ENCODE measurements at places on chromosomes 1 and 21.

- DNase-seq = no peak
These were observed 78.0 kb upstream of the RNPC3 start for GRCh38 chr1:103447471-103447870.

- no peak for DNase-seq
These were observed 9.8 kb downstream of the KCNN3 start for GRCh38 chr1:154860156-154860870.

GRCh38 chr1:43449708-43450069 lies 4.0 kb downstream of the HYI start:
- DNase-seq = no peak

- DNase-seq = no peak
These were observed 103.6 kb upstream of the BACE2 start for GRCh38 chr21:41064334-41064791.

- peak; percentile 53 for DNase-seq
These were observed 9.7 kb downstream of the CD2 start for GRCh38 chr1:116763787-116764465.

GRCh38 chr1:29767088-29767685 lies 530.9 kb downstream of the PTPRU start:
- DNase-seq = no peak

- peak; percentile 74 for DNase-seq
These were observed 144.1 kb downstream of the TNR start for GRCh38 chr1:175599212-175599705.

DNA sequence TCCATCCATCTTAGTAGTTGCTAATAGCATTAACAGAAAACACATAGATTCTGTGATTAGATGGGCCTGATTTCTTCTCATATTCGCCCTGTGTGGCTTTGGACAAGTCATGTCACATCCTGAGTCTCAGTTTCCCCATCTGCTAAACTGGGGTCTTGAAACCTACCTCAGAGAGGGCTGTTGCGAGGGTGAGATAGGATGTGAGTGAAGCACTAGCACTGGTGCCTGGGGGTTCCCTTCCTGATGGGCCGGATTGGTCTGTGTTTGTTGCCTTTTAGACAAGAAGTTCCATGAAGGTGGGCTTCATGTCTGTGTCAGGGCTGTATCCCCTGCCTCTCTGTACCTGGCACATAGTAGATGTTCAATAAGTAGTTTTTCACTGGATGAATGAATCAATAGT lies 3.5 kb upstream of the MAN1C1 start:
- no peak for DNase-seq

GRCh38 chr1:220954321-220955075 lies 75.3 kb downstream of the HLX start:
- no peak for DNase-seq

- DNase-seq = no peak
These were observed 37.4 kb downstream of the ACOT11 start for GRCh38 chr1:54585181-54586066.

DNA sequence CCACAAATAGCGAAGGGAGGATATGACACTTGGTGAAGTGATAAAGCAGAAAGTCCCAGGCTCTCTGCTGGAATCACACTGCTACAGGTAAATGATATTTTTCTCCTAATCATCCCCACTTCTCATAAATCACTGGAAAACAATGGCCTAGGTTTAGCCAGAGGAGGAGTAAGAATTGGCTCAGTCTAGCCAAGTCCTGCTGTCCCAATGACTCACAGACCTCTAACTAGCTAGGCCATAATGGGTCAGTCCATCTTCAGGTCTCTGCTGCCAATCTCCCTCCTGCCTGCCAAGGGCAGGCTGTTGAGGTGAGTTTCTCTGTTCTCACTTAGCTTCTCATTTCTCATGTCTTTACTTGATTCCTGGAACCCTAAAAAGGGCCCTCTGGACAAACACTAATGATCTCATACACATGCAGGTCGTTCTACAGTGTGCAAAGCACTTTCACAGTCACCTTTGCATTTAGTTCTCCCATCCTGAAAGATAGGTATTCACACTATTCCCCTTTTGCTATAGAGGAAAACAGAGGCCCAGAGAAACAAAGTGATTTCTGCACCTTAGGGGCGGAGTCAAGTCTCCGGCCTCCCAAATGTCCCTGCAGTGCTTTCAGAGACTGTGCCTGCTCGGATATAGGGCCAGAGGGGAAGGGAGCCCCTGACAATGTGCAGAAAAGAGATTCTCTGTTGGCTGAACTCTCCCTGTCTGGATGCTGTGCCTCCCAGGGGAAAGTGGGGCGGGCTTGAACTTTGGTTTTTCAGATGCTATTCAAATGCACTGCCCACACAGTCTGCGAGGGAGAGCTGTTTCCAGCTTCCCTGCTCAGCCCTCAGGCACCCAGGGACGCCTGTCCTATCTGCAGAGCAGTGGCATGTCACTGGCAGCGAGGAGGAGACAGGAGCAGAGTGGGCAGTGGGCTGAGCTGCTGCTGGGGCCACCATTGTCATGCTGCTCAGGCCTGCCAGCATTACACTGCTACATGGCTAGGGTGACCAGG lies 3.9 kb upstream of the CDK18 start:
- DNase-seq = no peak

DNA sequence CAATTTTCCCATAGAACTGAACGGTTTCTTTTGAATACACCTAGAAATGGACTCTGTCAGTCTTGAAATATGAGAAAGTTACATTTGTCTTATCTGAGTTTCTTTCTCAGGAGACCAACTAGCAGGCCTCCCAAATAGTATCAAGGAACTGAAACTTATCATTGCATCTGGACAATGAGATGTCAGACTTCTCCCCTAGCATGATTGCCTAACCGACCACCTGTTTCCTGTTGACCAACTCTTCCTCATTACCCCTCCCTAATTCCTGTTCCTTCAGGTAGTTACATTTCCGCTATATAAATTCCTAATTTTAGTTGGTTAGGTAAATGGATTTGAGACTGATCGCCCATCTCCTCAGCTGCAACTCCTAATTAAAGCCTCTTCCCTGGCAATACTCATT lies 1587.3 kb downstream of the NCAM2 start:
- no peak for DNase-seq

DNA sequence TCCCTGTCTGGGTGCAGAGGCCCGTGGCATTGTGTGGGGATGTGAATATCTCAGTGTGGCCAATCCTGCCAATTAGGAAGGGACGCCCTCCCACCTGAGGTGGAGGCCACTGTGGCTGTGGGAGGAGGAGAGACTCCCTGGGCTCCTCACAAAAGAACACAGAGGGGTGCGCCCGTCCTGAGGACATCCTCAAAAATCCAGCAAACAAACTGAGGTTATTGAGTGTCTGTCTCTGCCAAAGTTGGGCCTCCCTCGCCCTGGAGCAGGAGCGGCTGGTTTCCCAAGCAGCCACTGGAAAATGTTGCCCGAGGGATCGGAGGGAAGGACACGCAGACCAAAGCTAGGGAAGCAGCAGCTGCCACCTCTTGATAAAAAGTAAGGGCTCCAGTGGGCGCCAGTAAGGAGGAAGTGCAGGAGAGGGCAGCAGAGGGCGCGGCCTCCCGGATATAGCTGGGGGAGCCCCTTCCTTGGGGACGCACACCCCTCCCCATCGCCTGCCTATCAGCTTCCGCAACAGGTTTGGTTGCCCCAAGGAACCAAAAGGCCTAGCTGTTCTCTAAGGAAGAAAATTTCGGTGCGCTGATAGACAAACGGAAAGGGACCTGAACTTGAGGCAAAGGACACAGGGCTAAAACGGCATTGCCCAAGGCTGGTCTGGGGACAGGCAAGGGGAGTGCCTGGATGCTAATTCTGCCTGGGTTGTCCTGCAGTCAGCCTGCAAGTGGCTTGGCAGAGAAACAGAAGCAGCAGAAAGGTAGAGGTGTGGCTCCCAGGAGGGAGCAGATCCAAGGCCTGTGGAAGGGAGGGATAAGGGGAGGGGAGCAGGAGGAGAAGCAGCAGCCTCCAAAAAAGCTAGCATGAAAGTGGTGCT lies 1.7 kb upstream of the GRIK3 start:
- peak; percentile 68 for DNase-seq

DNA sequence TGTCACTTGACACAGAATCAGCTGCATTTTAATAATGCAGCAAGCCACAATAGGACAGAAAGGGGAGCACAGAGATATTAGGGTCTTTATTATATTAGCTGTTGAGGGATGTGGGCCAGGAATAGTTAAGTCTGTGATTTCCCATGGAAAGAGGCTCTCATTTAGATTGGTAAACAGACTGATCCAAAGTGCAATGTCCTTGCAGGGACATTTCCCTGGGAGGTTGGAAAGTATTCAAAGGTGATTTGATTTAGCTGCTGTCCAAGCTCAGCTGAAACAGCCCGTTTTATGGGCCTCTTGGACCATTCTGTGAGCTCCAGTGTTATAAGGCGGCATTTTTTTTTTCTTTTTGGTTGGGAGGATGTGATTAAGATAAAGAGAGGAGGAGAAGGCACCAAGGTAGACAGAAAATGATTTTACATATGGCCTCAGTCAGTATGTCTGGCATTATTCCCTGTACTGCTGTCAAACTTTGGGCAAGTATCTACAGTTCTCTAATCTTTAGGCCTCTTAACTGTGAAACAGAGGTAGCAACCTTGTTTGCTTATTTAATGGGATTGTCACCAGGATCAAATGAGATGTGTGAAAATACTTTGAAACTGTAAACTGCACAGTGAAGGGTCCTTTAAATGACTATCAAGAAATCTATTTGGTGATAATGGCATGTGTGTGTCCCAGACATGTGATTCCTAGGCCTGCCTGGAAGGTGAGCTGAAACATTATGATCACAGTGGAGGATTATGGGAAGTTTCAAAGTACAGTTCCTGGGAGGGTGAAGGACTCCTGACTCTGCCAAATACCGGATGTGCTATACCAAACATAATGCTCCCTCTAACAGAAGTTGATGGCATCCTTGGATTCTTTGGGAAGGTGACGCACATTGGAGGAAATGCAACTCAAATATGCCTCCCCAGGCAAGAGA lies 62.2 kb downstream of the NOS1AP start:
- DNase-seq = no peak

- no peak for DNase-seq
These were observed 2.9 kb downstream of the C1orf210 start for GRCh38 chr1:43282220-43283195.

- DNase-seq = no peak
These were observed 441.6 kb downstream of the PLPP3 start for GRCh38 chr1:56137521-56138505.

DNA sequence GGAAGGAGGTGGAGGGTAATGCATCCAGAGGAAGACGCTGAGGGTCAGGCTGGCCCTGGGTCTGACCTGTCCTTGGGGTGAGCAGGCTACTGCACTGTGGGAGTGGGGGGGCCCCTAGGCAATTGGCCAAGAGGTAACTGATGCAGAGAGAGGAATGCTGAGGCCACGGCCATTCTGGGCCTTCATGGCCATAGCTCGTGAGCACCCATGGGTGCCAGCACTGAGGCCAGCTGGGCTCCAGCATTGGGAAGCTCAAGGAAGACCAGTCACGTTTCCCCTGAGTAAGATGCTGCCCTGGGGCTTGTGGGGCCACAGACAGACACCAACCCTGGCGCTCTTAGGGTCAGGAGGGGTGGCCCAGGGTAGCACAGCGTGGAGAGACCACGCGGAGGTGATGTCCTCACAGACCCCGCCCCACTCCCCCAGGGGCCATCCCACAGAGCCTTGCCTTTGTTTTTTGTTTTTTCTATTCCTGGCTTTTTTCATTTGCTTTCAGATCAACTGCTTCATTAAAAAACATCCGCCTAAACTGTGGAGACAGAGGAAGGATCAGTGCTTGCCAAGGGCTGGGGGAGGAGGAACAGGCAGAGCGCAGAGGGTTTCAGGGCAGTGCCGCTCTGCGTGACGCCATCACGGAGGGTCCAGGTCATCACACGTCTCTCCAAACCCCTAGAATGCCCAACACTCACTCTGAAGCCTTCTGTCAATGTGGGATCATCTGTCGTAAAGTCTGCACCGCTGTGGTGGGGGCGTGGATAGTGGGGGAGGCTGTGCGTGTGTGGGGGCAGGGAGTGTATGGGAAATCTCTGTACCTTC lies 61.1 kb downstream of the SIK1 start:
- DNase-seq = no peak

DNA sequence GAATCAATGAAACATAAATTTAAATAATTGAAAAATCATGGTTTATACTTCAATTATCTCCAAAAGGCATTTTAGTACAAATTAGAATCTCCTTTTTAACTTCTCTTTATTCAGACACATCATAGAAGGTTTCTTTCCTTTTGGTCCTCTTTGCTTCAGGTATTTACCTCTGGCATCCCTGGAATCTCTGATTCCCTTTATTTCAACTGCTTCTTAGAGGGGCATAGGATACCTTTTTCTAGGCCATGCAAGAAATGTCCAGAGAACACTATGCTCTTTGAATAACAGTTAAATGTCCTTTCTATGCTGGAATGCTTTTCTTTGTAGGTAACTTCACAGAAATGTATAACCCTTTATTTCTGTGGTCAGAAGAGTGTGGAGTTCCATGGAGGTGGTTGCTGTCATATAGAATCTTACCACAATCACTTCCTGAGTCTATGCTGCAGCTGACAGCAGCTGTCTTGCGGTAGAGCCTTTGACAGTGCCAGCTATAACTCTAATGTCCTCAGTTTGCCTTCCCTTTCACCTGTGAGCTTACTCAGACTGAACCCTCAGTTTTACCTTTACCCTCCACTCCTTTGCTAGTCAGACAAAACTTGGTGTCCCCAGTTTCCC lies 8.6 kb downstream of the LAMC2 start:
- peak; percentile 13 for DNase-seq

- no peak for DNase-seq
These were observed 141.8 kb upstream of the CSF3R start for GRCh38 chr1:36624466-36624865.

DNA sequence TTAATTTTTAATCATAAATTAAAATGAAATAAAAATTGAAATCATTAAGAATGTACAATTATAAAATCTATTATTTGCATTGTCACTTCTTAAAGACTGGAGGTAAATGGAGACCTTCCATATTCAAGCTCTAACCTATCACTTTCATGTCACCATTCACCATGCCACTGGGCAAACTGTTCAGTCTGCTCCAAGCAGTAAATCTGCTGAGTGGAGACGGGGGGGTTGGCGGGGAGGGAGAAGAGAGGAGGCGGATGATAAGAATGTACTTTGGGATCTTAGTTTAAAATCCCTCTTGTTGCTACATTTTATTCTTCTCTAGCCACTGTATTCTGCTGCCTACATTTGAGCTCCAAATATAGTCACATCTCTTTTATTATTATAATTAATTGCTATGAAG lies 365.9 kb upstream of the NFIA start:
- DNase-seq = no peak

DNA sequence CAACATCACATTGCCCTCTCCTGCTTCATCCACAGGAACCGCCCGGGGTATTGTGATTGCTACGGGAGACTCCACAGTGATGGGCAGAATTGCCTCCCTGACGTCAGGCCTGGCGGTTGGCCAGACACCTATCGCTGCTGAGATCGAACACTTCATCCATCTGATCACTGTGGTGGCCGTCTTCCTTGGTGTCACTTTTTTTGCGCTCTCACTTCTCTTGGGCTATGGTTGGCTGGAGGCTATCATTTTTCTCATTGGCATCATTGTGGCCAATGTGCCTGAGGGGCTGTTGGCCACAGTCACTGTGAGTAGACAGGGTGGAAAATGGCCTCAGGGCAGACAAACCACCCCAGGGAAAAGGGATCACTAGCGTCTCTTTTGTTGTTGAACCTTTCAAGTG lies 12.7 kb downstream of the ATP1A4 start:
- no peak for DNase-seq
